ENCODE measurements at places on chromosomes 3 and 15. TPM values are rescaled to one million over a fixed set of nuclear protein-coding genes. Genes with fewer than 3 reads are reported as not detected.
A peak's percentile ranks its signal among the peaks of the same experiment; 100 is the strongest.

GRCh38 chr3:148816427-148816826 lies 11.2 kb upstream of the CPB1 start:
- no peaks in the 10 kb centered on the region for H3K4me1 ChIP-seq
- no peak for DNase-seq
- peaks cover 6% of the 10 kb centered on the region for H3K36me3 ChIP-seq
- H3K27me3 ChIP-seq, result no peaks in the 10 kb centered on the region

DNA sequence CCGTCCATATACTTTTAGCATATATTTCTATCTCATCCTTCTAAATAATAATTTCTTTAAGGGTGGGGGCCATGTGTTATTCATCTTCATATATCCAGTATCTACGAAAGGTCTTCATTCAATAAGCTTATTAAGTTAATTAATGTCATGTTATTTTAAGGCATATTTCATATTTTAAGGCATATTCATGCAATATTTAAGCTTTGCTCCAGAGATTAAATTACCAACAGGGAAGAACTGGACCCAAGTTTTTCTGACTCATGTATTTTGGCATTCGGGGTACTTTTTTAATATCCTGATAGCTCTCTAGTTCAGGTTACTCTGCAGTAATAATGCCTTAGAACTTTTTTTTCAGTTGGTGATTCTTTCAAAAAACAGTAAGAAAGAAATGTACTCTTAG lies 27.4 kb downstream of the PHC3 start:
- peaks cover 19% of the 10 kb centered on the region for H3K36me3 ChIP-seq
- no peak overlapping the region for H3K4me3 ChIP-seq
- DNase-seq, result no peak
- peaks cover 7% of the 10 kb centered on the region for H3K4me1 ChIP-seq
- H3K27me3 ChIP-seq, result no peaks in the 10 kb centered on the region
- no peak overlapping the region for H3K27ac ChIP-seq

Gene CEP19
- total RNA-seq, result 6.3 TPM

Gene SLC24A5
- total RNA-seq, result not detected

Gene DPPA4
- 155 TPM for total RNA-seq

Gene OR5K3
- total RNA-seq, result not detected

- peaks cover 13% of the 10 kb centered on the region for H3K4me1 ChIP-seq
- no peak for DNase-seq
- no peaks in the 10 kb centered on the region for H3K36me3 ChIP-seq
- H3K4me3 ChIP-seq, result no peak overlapping the region
- H3K27me3 ChIP-seq, result no peaks in the 10 kb centered on the region
These were observed 27.4 kb upstream of the SNTN start for GRCh38 chr3:63624941-63625560.

- no peaks in the 10 kb centered on the region for H3K27me3 ChIP-seq
- H3K4me3 ChIP-seq, result no peak overlapping the region
- no peaks in the 10 kb centered on the region for H3K4me1 ChIP-seq
- no peak for DNase-seq
These were observed 14.5 kb downstream of the EMC4 start for GRCh38 chr15:34239151-34239808.

DNA sequence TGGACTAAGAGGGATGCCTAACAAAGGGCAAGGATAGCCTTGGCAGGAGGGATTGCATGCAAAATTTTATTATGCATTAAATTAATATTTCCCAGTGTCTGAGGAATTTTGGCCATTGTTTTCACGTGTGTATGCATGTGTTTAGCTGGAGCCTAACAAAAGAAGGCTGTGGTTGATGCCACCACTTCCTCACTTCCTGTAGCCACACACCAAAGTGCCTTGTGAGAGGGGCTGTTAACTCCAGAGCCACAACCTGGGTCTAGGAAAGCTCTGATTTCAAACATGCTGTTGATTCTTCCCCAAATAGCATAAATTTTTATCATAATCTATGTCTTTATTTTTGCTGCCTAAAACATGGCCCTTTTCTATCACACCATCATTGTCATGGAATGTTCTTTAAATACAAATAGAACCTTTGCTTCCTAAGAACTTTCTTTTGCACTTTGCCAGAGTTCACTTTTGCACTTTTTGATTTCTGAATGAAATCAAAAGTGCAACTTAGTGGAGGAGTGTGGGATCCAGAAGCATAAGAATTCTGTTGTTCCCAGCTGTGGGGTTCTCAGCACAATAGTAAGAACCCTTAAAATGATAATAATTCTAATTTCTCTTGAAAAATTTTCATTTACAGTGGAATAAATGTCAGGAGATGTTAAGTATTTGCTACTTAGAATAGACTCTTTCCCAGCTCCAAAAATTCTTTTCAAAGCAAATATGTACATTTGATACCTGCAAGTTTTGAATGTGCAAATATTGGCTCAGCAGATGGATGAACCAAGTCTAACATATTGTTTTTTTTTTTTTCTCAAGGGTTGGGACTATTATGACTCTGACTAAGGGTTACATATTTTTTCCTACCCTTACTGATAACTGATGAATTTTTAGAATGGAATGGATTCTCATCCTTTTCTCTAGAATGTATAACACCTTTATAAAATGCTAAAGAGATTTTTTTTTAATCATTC lies 35.6 kb upstream of the SPTSSB start:
- no peaks in the 10 kb centered on the region for H3K27me3 ChIP-seq
- H3K36me3 ChIP-seq, result no peaks in the 10 kb centered on the region
- no peak overlapping the region for H3K4me3 ChIP-seq
- no peak overlapping the region for H3K27ac ChIP-seq

DNA sequence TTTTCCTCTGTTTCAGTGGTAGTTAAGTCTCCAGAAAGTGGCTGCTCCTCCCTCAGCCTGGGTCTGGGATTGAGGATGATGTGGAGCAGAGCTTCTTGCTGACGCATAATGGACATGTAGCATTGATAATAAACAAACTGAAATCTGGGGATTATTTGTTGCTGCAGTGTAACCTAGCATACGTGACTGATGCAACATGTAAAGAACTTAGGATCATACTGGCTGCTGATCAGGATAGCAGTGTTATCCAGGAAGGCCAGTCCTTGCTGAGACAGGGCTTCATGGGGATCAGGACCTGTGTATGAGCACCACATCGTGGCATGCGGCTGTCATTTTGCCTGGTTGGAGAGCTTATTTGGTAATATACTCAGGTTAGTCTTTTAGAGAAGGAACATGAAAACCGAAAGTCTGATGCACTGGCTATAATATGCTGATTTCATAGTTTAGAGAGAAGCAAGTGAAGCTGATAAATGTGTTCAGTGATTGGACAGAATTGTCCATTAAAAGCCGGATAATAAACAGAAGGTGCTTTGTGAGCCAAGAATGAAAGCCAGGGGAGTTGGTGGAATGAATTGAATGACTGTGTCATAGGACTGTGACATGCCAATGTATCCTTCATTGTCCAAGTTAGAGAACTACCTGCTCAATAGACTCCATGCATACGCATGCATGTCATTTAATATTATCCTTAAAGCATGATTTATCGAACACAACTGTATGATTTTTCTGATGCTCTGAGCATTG lies 4.1 kb downstream of the MINAR1 start:
- H3K27me3 ChIP-seq, result peaks cover 54% of the 10 kb centered on the region
- H3K36me3 ChIP-seq, result no peaks in the 10 kb centered on the region
- H3K27ac ChIP-seq, result no peak overlapping the region
- no peak overlapping the region for H3K4me3 ChIP-seq
- DNase-seq, result no peak

Gene CYP11A1
- 1.0 TPM for total RNA-seq

- no peak for DNase-seq
- no peak overlapping the region for H3K4me3 ChIP-seq
- H3K27me3 ChIP-seq, result no peaks in the 10 kb centered on the region
These were observed 24.1 kb downstream of the RASGRP1 start for GRCh38 chr15:38540510-38540909.

GRCh38 chr3:181755959-181756358 lies 44.2 kb downstream of the SOX2 start:
- peak overlapping the region; percentile 76 for H3K4me3 ChIP-seq
- DNase-seq, result no peak
- H3K36me3 ChIP-seq, result no peaks in the 10 kb centered on the region
- no peak overlapping the region for H3K27ac ChIP-seq

Gene ADAMTSL3
- not detected for total RNA-seq

DNA sequence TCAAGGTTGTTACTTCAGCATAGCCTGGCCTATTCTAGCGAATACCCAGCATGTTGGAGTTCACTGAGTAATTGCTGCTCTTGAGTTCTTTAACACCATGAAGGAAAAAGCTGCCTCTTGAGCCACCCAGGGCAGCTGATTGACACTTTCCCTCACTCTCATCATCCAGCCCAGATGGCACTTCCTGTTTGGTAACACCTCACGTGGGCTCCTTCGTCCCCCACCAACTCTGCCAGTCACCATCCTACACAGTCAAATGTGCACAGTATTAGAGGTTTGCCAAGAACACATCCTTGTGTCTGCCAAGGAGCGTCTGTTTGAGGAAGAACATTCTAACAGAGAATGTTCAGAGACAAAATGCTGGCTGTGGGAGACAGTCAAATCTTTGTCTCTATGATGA lies 266.3 kb downstream of the RPLP1 start:
- peaks cover 3% of the 10 kb centered on the region for H3K4me1 ChIP-seq
- H3K36me3 ChIP-seq, result no peaks in the 10 kb centered on the region
- no peak overlapping the region for H3K27ac ChIP-seq
- no peak for DNase-seq
- H3K27me3 ChIP-seq, result peaks cover 11% of the 10 kb centered on the region
- H3K4me3 ChIP-seq, result no peak overlapping the region

GRCh38 chr3:157170861-157171260 lies 10.9 kb upstream of the CCNL1 start:
- H3K27me3 ChIP-seq, result peaks cover 5% of the 10 kb centered on the region
- no peaks in the 10 kb centered on the region for H3K36me3 ChIP-seq
- H3K4me3 ChIP-seq, result no peak overlapping the region
- H3K27ac ChIP-seq, result no peak overlapping the region

GRCh38 chr3:135077186-135077585 lies 282.1 kb downstream of the EPHB1 start:
- peaks cover 5% of the 10 kb centered on the region for H3K36me3 ChIP-seq
- DNase-seq, result no peak
- no peaks in the 10 kb centered on the region for H3K27me3 ChIP-seq
- H3K4me1 ChIP-seq, result no peaks in the 10 kb centered on the region
- no peak overlapping the region for H3K4me3 ChIP-seq
- H3K27ac ChIP-seq, result no peak overlapping the region

Gene GREM1
- 0.07 TPM for total RNA-seq

DNA sequence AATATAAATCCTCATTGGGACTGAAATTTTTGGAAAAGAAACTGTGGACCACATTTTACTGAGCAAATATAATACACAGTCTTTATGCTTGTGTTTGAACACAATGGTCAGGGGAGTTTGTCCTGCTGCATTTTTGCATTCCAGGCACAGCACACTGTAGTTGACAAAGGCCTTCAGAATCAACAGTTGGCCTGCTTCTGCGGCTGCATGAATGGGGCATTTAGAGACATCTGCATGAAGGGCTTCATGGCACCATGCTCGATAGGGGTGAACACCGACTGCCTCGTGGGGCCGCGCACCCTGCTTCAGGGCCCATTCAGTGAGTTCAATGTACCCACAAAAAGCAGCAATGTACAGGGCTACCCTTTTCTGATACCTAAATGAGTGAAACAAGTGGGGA lies 15.4 kb upstream of the COMMD2 start:
- H3K27me3 ChIP-seq, result peaks cover 18% of the 10 kb centered on the region
- DNase-seq, result no peak
- H3K4me3 ChIP-seq, result no peak overlapping the region
- no peaks in the 10 kb centered on the region for H3K36me3 ChIP-seq
- peaks cover 4% of the 10 kb centered on the region for H3K4me1 ChIP-seq

DNA sequence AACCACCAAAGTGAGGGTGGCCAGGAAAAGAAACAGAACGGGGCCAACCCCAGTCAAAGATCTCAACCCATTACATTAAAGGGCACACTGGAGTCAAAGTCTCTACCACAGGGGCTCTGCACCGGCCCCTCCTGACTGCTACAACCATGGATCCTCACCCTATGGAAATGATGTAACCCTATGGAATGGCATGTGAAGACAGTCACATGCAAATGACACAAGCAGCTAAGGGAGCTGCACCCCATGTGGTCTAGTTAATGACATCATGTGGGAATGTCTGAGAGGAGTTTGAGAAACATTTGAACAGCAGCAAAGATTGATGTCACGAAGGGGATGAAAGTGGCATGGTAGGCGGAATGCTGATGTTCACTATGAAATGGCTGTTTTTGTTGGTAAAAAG lies 298.2 kb upstream of the SLCO3A1 start:
- DNase-seq, result no peak
- H3K36me3 ChIP-seq, result no peaks in the 10 kb centered on the region
- H3K4me3 ChIP-seq, result no peak overlapping the region

DNA sequence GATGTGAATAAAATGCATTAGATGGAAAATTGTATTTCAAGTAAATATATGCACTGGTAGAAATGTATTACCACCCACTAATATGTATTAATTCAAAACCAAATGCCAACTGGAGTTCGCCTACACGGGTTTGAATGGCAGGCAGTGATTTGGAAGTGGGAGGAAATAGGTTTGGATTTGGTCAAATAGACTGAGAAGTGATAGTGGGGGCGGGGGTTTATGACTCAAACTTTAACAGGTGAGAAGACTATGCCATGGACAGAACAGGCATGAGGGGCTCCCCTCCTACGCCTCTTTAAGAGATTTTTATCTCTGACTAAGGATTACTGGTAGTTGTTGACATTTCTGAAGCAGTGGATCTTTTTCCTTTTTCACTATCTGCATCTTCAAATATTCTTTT lies 677.8 kb downstream of the NTRK3 start:
- no peak for DNase-seq
- no peaks in the 10 kb centered on the region for H3K27me3 ChIP-seq
- peaks cover 15% of the 10 kb centered on the region for H3K4me1 ChIP-seq
- H3K36me3 ChIP-seq, result no peaks in the 10 kb centered on the region

- no peaks in the 10 kb centered on the region for H3K36me3 ChIP-seq
- H3K27me3 ChIP-seq, result peaks cover 28% of the 10 kb centered on the region
- no peak for DNase-seq
- H3K4me1 ChIP-seq, result peaks cover 14% of the 10 kb centered on the region
- no peak overlapping the region for H3K27ac ChIP-seq
These were observed 1.5 kb upstream of the NMNAT3 start for GRCh38 chr3:139679220-139679775.

- no peaks in the 10 kb centered on the region for H3K27me3 ChIP-seq
- no peak overlapping the region for H3K4me3 ChIP-seq
- H3K36me3 ChIP-seq, result no peaks in the 10 kb centered on the region
- H3K4me1 ChIP-seq, result peaks cover 13% of the 10 kb centered on the region
These were observed 207.2 kb downstream of the ROBO2 start for GRCh38 chr3:77247061-77247460.

GRCh38 chr3:196793246-196793645 lies 53.6 kb downstream of the PAK2 start:
- peaks cover 5% of the 10 kb centered on the region for H3K4me1 ChIP-seq
- H3K27ac ChIP-seq, result no peak overlapping the region
- H3K27me3 ChIP-seq, result no peaks in the 10 kb centered on the region
- DNase-seq, result no peak
- peaks cover 40% of the 10 kb centered on the region for H3K36me3 ChIP-seq

Gene ZIC1
- 54.3 TPM for total RNA-seq

- H3K27ac ChIP-seq, result no peak within 1 kb of the TSS
- peak within 1 kb of the TSS; percentile 62 for H3K4me3 ChIP-seq
- DNase-seq, result peak; percentile 24
- H3K4me1 ChIP-seq, result peaks cover 29% of the 10 kb centered on the region
- peaks cover 29% of the 10 kb centered on the region for H3K27me3 ChIP-seq
These were observed at the start of gene HAPLN3 for GRCh38 chr15:88894819-88895767. TSS of gene HAPLN3 (minus strand) at chr15:88895544. CDS start at chr15:88887298, 8,246 bp downstream.

Gene CD86
- not detected for total RNA-seq

Gene GUCA1C
- not detected for total RNA-seq
